ENCODE measurements at places on chromosomes 1 and 21.

- peak; percentile 77 for DNase-seq
Measured at GRCh38 chr1:20290624-20291597, at the start of gene VWA5B1. Gene VWA5B1, plus strand, starts transcription at chr1:20290875. Its CDS starts 19,727 bp downstream, at chr1:20310602.

DNA sequence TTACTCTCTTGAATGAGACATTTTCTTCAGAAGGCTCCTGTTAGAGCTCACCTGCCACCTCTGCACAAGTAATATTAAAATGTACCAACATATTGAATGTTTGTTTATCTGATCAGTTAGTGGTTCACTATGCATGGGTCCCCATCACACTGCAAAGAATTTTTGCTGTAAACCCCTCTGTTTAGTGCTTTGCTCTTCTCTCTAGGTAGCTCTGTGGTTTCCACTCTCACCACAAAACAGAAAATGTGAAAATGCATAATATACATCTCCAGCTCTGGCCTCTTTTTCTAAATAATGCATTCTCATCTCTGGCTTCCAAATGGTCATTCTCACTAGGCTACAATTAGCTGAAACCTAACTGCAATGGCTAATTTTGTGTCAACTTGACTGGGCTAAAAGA lies 176.7 kb downstream of the TRIM33 start:
- no peak for DNase-seq

- DNase-seq, result no peak
Measured at GRCh38 chr1:63636192-63637105, 43.2 kb downstream of the PGM1 start.

GRCh38 chr1:180507795-180508724 lies 5.7 kb upstream of the ACBD6 start:
- no peak for DNase-seq

DNA sequence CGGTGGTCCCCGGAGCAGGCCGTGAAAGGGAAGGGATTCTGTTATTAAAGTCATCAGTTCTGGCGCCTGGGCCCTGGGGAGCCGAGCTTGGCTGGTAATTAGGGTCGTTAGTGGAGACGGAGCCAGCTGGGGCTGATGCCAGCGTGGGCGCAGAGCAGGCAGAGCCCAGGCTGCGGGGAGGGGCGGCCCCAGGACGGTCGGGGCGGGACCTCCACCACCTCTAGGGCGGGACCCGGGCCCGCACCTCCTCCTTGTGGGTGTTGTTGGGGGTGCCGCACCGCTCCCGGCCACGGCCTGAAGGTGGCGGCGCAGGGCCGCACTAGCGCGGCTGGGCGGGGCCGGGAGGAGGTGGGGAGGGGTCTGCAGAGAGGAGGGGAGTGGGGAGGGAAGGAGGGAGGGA lies 470.6 kb downstream of the PTPRU start:
- peak; percentile 94 for DNase-seq

- DNase-seq, result no peak
Measured at GRCh38 chr1:231139125-231139649, 22.7 kb upstream of the TRIM67 start.

DNA sequence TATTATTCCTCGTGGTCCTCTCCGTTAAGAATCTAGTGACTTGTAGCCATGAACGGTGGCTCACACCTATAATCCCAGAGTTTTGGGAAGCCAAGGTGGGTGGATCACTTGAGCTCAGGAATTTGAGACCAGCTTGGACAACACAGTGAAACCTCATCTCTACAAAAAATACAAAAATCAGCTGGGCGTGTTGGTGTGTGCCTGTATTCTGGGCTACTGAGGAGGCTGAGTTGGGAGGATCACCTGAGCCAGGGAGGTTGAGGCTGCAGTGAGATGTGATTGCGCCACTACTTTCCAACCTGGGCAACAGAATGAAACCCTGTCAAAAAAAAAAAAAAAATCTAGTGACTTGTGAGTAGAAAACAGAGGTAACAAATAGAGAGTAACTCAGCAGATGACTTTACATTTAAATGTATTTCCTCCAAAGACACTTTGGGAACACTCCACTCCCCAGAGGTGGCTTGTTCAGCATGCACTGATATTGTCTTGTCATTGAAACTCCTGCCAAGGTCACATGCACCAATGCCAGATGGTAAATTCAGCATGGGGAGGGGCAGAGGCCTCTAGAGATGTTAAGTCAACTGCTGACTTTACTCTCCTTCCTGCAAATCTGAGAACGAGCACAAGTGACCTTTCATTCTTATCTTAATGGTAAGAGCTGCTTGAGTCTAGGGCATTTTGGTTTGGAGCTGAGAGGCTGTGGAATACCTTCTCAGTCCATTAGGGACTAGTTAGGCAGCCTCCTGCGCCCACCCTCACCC lies 24.9 kb downstream of the CCDC185 start:
- DNase-seq, result no peak

DNA sequence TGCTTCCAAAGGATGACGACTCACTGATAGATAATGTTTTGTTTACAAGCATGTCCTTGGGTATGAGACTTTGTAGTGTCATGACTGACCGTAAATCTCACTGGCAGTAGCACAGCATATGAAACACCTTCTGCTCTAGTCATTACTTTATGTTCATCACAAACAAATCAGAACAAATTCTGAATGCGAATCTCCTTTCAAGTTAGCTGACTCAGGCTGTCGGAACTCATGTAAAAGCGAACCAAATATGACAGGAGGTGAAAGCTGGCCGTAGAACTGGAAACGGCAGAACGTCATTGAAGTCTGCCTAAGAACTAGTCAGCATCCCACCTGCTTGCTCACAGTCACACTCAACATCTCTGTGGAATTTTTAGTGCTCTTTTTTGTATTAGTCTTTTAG lies 143.9 kb downstream of the RGS7 start:
- DNase-seq, result no peak

- no peak for DNase-seq
Measured at GRCh38 chr1:234562334-234562733, 47.6 kb downstream of the IRF2BP2 start.

- no peak for DNase-seq
Measured at GRCh38 chr1:160371756-160372155, 4.9 kb downstream of the NHLH1 start.

DNA sequence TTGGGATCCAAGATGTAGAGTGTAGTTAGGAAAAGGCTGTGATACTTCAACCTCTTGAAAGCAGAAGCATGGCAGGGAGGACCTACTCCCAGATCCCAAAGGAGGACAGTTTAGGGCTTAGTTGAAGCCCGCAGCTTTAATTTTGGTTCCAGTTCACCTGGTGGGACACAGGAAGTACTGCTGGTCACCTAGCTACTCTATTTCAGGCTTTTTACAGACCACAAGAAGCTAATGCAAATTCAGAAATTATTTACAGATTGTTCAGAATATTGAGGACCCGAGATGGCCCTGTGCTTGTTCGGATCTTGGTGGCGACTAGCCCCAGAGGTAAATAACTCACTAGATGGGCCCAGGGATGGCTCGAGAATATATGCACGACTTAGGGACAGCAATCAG lies 6.4 kb upstream of the SMCP start:
- DNase-seq, result no peak

DNA sequence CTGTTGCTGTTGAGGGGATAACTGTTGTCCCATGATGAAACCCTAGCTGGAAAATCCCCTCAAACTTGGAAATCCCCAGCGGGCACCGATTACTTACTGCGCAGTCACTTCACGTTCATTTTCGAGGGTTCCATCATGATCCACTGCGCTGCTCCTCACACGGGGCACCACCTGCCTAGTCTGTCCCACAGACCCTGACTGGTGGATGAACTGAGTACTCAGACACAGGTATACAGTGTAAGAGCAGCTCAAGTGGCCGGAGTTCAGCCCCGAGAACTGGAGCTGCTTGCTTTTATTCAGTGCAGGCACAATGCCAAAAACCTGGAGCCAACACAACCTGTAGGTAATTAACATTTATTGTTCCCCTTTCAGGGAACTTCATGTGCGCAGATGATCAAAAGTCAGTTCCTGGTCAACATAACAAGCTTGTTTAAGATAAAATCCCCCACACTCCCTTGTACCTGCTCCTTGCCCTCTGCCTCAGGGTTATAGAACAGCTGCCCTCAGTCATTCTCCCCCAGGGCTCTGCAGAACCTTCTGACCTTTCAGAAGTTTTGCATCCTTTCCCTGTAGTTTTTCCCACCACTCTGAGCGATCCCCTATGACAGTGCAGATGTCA lies 46.5 kb upstream of the PRELP start:
- peak; percentile 82 for DNase-seq

- no peak for DNase-seq
Measured at GRCh38 chr21:43369124-43369523, 57.8 kb downstream of the SIK1 start.

- no peak for DNase-seq
Measured at GRCh38 chr1:6096243-6097116, 50.8 kb downstream of the KCNAB2 start.

DNA sequence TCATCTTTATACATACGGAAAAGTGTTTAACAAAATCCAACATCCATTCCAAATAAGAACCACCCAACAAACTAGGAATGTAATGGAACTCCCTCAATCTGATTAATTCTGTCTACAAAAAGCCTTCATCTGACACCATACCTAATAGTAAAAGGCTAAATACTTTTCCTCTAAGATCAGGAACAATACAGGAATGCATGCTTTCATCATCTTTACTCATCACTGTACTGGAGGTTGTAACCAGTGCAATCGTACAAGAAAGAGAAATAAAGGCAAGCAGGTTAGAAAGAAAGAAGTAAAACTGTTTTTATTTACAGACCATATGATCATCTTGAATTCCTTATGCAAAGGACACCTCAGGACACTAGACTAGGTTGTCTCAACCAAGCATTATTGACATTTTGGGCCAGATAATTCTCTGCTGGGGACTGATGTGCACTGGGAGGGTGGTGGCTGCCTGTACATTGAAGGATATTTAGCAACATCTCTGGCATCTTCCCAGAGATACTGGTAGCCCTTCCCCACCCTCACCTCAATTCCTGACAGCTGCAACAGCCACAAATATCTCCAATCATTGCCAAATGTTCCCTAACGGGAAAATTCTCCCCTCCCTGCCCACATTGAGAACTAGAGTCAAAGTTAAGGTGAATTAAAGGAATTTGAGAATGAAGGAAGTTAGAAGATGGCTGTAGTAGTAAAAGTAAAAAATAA lies 30.6 kb upstream of the INSL5 start:
- no peak for DNase-seq

Measured in NCI-H345 (cell line).